ENCODE measurements at places on chromosomes 1 and 21.
A peak's percentile ranks its signal among the peaks of the same experiment; 100 is the strongest.

GRCh38 chr1:26814377-26814776 lies 12.1 kb upstream of the ZDHHC18 start:
- no peak for DNase-seq

- DNase-seq, result no peak
These were observed 28.1 kb downstream of the KCNA10 start for GRCh38 chr1:110490791-110491451.

DNA sequence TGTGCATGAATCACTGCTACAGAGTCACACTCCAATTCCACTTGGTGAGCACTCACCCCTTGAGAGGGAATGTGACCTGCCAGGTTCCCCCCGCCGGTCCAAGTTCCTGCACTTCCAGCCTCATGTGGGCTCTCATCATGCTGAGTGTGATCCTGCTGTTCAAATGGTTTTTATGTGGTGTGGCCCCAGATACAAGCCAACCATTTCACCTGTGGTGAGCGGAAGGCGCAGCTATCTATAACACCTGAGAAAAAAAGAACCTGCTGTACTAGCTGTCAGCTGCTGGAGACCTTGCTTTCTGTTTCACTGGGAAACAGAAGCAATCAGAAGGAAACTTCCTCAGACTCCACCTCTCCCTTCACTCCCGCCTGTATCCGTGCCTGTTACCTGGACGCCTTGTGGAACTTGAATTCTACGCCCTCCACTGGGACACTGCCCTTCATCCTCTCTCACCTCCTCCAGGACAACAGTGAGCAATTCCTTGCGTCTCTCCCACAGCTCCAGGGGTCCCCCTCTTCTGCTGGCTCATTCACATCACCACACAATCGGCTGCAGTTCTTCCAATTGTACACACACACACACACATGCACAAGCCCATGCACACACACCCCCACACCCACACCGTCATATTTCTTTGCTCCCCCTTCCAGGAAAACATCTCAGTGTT lies 64.4 kb upstream of the RPL11 start:
- no peak for DNase-seq

DNA sequence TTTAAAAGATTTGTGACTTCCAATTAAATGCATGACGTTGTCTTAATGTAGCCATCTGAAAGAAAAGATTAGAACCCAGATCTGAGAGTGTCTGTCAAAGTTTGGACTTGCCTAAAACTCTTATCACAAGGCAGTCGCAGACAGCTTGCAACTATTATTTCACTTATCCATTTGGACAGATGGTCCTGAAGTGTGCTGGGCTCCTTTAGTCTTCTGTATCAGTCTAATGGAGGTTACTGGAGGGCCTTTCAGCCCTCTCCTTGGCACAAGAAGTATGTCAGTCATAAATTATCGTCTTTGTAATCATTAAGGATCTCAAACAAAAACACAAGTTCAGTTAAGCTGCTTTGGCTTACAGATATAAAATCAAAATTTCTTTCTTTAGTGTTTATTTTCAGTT lies 15.5 kb downstream of the PROX1 start:
- DNase-seq, result no peak

GRCh38 chr1:23395154-23395724 lies 25.6 kb upstream of the ZNF436 start:
- DNase-seq, result no peak

DNA sequence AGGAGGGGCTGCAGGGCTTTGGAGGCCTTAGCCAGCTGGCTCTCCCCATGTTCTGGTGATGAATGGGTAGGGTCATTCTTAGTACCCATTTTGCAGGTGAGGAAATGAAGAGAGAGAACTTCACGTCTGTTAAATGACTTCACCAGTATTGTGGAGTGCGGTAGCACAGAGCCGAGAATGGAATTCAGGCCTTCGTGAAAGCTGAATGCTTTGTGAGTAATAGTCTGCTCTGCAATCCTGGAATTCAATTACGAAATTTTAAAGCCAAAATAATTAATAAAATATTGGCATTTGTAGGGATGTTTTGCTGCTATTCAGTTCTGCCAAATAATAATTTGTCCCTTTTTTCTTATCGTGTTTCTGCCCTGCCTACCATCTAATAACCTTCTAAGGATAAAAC lies 197.7 kb downstream of the GREM2 start:
- DNase-seq, result no peak

- no peak for DNase-seq
These were observed 9.1 kb upstream of the PADI2 start for GRCh38 chr1:17128361-17128760.

GRCh38 chr21:36509973-36510664 lies 30.2 kb upstream of the CLDN14 start:
- no peak for DNase-seq

DNA sequence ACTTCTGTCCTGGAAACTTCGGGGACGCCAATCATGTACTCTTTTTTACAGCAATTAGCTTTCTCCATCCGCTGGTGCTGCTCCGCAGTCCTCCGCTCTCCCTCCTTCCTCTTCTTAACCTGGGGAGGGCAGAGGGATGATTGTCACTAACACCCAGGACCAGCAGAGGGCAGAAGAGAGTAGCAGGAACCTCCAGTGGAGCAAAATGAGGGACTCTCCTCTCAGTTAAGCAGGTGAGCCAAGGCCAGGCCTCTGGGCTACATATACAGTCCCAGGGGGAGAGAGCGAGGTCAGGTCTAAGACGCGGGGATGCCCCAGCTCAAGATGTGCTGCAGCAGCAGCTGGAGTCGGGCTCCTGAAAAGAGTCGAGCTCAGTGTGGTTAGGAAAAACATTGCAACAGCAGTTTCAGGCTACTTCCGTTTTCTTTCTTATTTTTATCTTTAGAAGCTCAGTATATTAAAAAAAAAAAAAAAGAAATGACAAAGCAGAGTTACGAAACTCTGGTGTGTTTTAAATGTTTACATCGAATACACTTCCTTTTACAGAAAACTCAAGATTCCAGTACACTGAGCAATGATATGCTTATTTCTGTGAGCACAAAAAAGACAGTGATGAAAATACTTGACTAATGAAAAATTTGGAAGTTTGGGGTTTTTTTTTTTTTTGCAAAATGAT lies 25.7 kb upstream of the NLRP3 start:
- DNase-seq, result peak; percentile 69

DNA sequence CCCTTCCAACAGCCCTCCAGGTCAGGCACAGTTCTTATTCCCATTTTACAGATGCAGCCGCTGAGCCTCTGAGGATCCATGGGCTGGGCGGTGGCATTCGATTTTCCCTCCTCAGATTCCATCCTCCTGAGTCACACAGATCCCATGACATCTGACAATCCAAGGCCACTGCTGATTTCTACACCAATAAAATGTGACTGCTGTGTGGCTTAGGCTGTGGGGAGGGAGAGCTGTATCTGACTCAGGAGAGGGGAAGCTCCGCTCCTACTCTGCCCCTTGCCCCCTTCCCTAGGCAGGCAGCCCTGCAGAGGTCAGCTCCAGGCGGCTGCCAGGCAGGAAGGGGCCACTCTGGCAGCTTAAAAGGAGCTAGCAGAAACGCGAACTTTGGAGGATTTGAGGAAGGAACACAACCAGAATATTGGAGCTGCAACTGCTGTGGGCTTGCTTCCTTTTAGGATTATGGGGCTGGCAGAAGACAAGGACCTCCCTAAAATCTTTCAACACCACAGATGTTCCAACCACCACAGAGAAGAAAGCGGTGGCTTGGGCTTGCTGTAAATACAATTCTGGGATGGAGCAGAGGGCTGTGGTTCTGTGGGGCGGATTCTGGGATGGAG lies 50.0 kb downstream of the MRPL37 start:
- no peak for DNase-seq

DNA sequence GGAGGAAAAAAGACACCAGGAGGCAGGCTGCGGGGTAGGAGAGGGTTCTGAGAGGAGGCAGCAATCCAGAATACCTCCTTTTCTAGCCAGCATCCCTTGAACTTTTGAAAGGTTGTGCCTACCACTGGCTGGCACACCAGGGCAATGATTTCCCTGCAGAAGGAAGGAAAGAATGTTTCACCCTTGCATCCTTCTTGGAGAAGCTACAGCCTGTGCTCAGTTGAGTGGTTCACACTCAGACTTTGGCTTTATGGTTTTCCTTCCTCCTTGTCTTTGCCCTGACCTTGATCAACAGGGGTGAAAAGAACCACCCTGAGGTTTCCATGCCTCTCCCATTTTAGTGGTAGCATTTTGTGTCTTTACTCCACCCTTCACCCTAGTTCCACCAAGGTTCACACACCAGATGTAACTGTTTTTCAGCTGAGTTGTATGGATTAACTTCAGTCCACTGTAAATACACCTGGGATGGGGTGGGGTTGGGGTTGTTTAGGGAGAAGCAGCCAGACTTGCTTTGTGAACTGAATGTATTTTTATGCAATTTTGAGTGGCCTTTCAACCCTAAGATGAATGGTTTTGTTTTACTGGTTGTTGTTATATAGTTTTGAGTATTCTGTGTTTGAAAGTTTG lies 122.3 kb downstream of the SYT2 start:
- DNase-seq, result no peak

- DNase-seq, result no peak
These were observed 53.6 kb downstream of the ADARB1 start for GRCh38 chr21:45127937-45128336.

DNA sequence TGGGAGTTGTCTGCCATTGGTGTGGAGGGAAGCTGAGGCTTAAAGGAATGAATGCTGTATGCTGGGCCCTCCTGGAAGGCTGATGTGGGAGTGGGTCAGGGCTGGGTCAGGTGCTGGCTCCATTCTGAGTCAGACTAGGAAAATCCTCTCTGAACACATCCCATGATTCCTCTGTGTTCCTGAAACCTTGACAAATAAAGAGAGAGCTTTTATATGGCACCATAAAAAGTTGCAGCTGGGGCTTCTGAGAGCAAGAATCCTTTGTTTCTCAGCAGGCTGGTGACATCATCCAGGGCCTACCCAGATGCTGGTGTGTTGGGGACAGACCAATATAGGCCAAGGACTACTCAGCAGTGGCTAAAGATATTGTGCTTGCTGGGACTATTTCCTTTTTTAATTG lies 27.8 kb upstream of the NFASC start:
- no peak for DNase-seq

DNA sequence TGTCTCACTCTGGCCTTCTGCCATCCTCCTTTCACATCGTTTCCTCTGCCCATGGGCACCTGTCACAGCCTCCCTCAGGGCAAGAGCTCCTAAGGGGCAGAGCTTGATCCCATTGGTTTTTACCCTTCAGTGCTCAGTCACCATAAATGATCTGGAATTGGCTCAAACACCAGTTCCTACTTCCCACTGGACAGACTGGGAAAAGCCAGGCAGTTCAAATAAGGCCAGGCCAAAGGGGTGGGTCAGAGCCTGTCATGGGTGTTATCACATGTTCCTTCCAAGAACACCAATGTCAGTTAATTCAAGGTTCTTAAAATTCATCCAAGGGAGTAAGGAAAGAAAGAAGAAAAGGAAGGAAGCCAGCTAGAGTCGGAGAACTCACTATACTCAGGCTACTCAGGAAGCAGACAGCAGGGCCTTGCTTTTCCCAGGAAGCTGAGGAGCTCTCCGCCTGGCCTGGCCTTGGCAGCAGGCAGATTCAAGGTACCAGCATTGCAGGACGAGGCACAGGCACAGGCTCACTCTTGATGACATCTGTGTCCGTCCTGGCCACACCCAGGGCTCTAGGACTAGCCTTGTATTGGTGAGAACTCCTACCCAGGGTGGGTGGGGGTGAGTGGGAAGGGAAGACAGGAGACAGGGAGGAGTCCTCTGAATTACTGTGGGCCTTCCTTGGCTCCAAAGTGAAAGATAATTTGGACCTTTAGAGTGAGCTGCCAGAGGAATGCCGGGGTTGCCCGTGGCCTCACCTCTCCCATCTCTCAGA lies 32.2 kb upstream of the ARTN start:
- no peak for DNase-seq

DNA sequence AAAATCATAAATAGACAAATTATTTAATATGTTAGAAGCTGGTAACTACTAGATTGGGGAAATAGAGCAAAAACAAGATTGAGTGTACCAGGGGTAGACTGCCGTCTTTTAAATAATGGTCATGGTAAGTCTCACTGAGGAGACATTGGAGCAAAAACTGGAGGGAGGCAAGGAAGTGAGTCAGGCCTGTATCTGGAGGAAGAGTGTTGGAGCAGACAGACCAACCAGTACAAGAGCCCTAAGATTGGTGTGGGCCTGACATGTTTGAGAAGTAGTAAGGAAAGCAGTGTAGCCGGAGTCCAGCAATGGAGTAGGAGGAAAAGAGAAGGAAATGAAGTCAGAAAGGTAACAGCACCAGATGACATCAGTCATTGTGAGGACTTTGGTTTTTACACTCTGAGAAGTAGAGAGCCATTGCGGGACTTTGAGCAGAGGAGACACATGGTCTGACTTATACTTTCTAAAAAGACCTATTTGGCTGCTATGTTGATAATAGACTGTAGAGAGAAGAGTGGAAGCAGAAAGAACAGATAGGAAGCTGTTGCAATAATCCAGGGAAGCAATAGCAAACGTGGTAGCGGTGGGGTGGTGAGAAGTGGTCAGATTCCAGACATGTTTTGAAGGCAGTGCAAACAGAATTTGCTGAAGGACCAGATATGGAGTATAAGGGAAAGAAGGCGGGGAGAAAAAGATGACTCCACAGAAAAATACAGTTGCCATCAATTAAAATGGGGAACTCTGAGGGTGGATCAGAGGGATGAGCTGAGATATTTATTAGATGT lies 44.7 kb upstream of the GJA5 start:
- no peak for DNase-seq

- DNase-seq, result no peak
These were observed 36.0 kb downstream of the ELK4 start for GRCh38 chr1:205595861-205596260.

GRCh38 chr1:211648980-211649934 lies 26.2 kb downstream of the NEK2 start:
- DNase-seq, result no peak

DNA sequence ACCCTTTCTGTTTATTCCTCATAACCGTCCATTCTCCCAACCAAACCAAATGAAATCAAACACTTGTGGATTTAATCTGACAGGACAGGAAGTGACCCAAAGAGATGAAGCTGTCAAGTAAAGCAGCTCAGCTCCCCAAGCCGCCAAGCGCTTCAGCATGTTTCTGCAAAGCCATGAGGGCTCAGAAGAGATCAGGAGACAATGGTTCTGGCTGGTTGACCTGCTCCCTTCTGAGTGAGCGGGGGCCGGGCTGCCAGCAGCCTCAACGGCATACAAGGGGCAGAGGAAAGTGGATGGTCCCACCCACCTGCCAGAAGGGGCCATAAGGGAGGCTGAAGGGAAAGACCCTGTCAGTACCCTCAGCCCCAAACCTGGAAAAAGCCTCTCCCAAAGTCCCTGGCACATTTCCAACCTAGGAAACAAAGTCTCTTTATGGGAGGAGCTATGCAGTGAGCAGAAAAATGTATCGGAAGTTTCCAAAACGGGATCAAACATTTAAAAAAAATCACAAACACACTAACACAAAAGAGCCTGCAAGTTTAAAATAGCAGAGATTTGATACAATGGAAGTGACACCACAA lies 45.4 kb downstream of the SLC45A1 start:
- DNase-seq, result no peak

GRCh38 chr1:53237638-53238037 lies 680 bp downstream of the MAGOH start:
- DNase-seq, result no peak

GRCh38 chr21:39951183-39952101 lies 84.2 kb downstream of the PCP4 start:
- no peak for DNase-seq
